T-helper 9 cell (primary cell): ENCODE measurements at places on chromosomes 12 and 14.

- peak; percentile 10 for DNase-seq
These were observed 6.6 kb downstream of the PPHLN1 start for GRCh38 chr12:42332301-42333285.

DNA sequence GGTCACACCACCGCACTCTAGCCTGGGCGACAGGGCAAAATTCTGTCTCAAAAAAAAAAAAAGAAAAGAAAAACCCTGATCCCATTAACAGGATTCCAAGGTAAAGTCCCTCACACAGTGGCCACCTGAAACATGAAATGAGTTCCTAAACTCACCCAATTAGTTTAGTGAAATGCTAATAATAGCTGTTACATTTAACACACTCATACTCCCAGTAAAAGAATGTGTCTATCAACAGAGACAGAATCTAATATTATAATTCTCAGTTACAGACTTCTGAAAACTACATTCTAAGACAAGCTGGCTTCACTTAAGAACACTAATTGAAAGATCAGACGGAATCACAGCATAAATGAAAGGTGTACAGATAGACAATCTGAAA lies 44.2 kb downstream of the DUSP16 start:
- DNase-seq: no peak

DNA sequence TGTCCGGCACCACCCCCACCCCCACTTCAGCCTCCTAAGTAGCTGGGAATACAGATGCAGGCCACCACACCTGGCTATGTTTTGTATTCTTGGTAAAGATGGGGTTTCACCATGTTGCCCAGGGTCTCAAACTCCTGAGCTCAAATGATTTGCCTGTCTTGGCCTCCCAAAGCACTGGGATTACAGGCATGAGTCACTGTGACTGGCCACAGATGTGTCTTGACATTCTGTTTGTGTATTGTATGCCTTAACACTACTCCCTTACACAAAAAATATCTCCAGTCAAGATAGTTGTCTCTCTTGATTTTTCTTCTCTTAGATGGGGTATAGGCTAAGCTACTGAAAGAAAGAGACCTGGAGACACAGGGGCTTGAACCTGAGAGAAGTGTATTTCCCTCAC lies 17.6 kb downstream of the CLEC14A start:
- DNase-seq: no peak

DNA sequence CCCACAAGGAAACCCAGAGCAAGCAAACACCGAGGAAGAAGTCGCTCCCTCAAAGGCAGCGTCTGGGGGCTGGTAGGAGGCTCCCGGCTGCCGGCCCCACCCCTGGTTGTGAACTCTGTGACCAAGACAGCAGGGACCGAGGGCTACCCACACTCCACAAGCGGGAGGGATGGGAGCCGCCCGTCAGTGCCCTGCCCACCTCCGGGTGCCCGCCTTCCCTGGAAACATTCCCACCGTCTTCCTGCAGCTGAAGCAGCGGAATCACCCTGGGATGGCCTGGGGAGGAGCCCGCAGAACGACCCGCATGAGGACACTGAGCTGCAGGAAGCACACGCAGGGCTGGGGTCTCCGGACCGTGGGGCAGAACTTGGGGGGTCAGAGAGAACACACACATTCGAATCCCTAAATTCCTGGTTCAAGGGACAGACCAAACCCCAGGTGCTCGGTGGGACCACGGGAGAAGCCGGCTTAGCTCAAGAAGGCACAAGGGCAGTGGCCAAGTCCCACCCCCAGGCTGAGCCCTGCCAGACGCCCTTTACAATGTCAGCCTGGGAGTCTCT lies 33.5 kb upstream of the C14orf180 start:
- no peak for DNase-seq

DNA sequence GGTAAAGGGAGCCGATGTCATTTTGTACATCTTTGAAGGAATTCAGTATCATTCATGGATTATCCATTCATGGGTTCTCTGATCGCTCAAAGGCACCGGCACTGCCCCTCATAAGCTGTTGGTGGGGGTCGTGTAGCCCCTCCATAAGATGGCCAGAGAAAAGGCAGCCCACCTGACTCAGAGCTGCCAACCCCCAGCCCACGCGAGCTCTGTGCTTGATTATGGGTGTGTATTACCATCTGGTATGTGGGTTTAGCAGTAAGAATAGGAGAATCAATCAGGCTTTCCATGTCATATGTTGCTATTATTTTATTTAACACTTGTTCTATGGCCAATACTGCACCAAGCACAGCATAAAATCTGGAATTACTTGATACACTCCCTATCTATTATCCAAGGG lies 32.1 kb upstream of the AMIGO2 start:
- DNase-seq: no peak

GRCh38 chr14:105465209-105466031 lies 9.2 kb upstream of the CRIP2 start:
- DNase-seq: no peak

- DNase-seq: no peak
These were observed 5.0 kb upstream of the RAPGEF3 start for GRCh38 chr12:47763481-47764346.

GRCh38 chr12:53061404-53062010 lies 11.6 kb downstream of the TNS2 start:
- no peak for DNase-seq

DNA sequence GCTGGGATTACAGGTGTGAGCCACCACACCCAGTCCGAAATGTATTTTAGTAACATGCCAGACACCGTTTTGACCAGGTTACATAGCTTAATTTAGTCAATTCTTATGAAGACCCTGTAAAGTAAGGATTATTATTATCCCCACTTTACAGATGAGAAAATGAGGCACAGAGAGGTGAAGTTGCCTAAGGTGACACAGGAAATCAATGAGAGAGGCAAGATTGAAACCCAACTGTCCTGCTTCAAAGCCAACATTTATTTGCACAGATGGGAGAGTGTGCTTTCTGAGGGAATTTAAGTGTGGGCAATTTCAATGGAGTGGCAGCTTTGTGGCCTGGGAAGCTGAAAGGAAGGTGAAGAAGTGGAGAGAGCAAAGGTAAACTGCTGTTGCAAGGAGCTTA lies 19.1 kb upstream of the EPS8 start:
- DNase-seq: no peak

DNA sequence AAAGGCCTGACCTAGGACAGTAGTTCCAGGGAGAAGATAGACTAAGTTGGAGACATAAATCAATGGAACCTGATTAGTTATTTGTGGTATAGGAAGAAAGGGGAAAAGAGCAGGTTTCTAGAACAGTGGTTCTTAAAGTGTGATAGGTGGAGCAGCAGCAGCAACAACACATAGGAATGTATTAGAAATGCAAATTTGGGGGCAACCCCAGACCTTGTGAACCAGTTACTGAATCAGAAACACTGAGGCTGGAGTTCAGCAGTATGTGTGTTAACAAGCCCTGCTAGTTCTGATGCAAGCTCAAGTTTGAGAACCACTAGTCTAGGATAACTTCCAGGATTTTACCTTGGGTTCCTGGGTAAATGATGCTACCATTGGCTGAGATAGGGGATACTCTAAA lies 308.7 kb downstream of the EMP1 start:
- no peak for DNase-seq

DNA sequence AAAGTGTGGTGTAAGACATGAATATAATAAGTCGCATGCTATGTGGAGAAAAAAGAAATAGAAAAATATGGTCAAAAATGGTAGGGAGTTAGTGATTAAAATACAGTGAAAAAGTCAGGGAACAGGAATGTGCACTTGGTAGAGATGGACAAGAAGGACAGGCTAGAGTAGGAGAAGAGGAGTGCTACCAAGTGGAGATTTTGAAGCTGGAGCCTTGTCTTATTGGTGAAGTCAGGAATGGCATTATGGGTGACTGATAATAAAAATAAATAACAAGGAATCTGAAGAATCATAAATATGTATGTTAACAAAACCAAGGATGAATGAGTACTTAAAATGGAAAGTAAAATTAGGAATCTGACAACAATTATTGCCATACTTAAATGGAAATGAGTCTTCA lies 204.8 kb downstream of the PRKD1 start:
- no peak for DNase-seq

GRCh38 chr14:90587918-90588317 lies 191.1 kb downstream of the CALM1 start:
- no peak for DNase-seq

- no peak for DNase-seq
These were observed 27.7 kb upstream of the FBXO33 start for GRCh38 chr14:39459795-39460478.
